Posterior cingulate gyrus (tissue), 11 donors: ENCODE measurements at places on chromosomes 6 and 20.

DNA sequence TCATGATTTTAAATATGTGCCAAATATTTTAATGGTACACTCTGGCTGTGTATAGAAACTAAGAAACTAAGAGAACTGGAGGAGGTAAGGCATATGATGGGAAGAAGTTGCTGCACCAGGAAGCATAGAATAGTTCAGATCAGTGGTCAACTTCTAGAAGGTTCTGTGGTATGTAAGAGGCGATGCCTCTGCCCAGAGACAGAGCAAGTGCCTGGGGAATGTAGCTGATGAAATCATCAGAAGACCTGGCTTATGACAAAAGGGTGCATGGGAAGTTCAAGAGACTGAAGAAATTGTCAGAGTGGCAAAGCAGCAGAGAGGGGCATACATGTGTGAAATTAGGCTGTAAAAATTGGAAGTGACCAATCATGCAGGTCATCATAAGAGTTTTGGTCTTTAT, 580.8 kb downstream of the BMP2 start:
- DNase-seq, result no peak

- DNase-seq, result no peak
Measured at GRCh38 chr20:62944184-62944583, 6.2 kb downstream of the GID8 start.

DNA sequence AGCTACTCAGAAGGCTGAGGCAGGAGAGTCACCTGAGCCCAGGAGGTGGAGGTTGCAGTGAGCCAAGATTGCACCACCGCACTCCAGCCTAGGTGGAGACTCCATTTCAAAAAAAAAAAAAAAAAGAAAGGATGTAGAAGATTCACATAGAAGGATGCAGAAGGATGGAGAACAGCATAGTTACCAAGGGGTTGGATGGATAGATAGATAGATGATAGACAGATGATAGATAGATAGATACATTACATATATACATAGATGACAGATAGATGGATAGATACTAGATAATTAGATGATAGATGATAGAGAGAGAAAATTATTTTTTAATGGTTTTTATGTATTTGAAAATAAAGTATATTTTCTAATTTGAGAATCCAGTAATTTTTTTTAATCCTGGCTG, 160.7 kb upstream of the ARID1B start:
- DNase-seq, result no peak

DNA sequence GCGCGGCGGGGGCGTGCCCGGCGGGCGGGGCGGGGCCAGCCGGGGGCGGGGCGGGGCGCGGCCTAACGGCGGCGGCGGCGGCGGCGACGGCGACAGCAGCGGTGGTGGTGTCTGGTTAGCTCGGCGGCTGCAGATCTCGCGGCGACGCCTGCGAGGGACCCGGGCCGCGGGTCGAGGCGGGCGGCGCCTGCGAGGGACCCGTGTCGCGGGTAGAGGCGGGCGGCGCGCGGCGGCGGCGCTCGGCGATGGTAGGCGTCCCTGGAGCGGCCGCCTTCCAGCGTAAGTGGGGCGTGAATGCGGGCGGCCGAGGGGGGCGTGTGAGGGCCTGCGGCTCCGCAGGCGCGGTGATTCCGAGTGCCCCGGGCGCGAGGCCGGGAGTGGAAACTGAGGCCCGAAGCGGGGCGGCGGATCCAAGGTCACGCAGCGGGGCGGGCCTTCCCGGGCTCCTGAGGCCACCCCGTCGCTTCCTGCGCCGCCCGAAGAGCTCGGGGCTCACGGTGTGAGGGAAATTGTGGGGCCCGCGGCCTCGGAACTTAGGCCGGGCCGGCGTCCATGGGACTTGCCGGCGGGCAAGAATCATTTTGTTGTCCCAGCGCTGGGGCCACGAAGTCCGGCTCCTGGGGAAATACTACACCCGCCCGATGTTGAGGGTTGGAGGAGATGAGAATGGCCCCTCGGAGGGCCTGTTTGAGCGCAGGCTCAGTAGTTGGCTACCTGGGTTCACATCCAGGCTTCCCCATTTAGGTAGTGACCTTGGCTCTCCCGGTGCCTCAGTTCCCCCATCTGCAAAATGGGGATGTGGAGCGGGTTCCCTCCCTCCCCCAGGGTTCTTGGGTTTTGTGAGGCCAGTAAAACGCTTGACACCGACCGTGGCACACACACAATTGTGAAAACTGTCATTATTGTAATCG, at the start of gene CBFA2T2:
CBFA2T2 (plus strand) TSS at position 74 of the 911 bp plus-strand sequence; CDS start at position 246, 172 bp downstream.
- DNase-seq, result peak; percentile 41

GRCh38 chr6:126529637-126530362, 189.9 kb downstream of the CENPW start:
- DNase-seq, result no peak
